ENCODE measurements at places on chromosomes 12 and 14. TPM values are rescaled to one million over a fixed set of nuclear protein-coding genes. Genes with fewer than 3 reads are reported as not detected.
A peak's percentile ranks its signal among the peaks of the same experiment; 100 is the strongest.

DNA sequence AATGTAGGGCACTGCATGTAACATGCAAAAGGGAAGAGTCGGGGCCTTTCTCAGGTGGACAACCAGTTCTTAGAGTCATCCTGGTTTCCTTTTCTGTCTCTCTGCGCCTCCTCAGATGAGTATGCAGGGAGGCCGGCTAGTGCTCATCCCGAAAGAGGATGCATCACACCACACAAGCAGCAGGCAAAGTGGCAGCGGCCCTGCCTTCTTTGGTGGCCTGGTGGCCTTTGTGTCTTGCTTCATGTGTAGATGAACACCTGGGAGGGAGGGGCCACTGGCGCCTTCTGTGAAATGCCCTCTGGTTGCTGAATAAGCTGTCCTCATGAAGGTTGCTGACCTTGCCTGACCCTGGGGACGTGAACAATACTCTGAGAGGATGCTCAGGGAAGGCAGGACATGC, 18.0 kb downstream of the SLC24A4 start:
- no peak overlapping the region for H3K4me3 ChIP-seq
- no peak for DNase-seq
- no peak overlapping the region for H3K27ac ChIP-seq
- no peaks in the 10 kb centered on the region for H3K4me1 ChIP-seq
- H3K36me3 ChIP-seq = no peaks in the 10 kb centered on the region
- no peaks in the 10 kb centered on the region for H3K27me3 ChIP-seq

GRCh38 chr12:103558879-103559278, 28.2 kb upstream of the STAB2 start:
- no peak overlapping the region for H3K27ac ChIP-seq
- no peak for DNase-seq
- H3K36me3 ChIP-seq = no peaks in the 10 kb centered on the region
- H3K27me3 ChIP-seq = no peaks in the 10 kb centered on the region

DNA sequence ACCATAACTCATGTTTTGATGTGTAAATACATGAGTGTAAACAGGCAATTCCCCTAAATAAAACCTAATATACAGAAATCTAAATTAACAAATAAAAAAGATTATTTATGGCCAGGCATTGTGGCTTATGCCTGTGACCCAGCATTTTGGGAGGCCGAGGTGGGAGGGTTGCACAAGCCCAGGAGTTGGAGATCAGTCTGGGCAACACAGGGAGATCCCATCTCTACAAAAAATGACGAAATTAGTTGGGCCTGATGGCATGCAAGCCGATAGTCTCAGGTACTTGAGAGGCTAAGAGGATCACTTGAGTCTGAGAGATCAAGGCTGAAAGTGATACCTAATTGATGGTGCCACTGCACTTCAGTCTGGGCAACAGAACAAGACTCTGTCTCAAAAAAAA, 48.7 kb downstream of the BCAT1 start:
- no peaks in the 10 kb centered on the region for H3K36me3 ChIP-seq
- peaks cover 16% of the 10 kb centered on the region for H3K27me3 ChIP-seq
- H3K4me3 ChIP-seq = no peak overlapping the region
- no peak overlapping the region for H3K27ac ChIP-seq
- H3K4me1 ChIP-seq = no peaks in the 10 kb centered on the region

DNA sequence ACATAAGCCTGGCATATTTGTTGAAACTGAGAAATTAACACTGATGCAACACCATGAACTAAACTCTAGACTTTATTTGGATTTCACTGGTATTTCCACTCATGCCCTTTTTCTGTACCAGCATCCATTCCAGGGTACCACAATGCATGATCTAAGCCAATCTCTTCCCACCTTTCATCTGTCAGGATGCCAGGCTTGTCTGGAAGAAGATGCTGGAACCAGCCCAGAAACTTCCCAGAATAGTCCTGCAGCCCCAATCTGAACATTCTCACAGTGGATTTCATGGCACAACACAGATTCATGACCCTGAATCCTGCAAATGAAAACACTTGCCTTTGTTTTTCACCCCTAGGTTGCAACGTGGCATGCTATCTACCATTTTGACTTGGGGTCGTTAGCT, 189.3 kb upstream of the LHX5 start:
- no peak overlapping the region for H3K4me3 ChIP-seq
- H3K4me1 ChIP-seq = no peaks in the 10 kb centered on the region
- no peak overlapping the region for H3K27ac ChIP-seq
- peaks cover 7% of the 10 kb centered on the region for H3K27me3 ChIP-seq
- DNase-seq = no peak

GRCh38 chr12:11728154-11728755, 78.8 kb downstream of the ETV6 start:
- no peak for DNase-seq
- no peaks in the 10 kb centered on the region for H3K36me3 ChIP-seq
- no peak overlapping the region for H3K4me3 ChIP-seq
- peak overlapping the region; percentile 70 for H3K27ac ChIP-seq

DNA sequence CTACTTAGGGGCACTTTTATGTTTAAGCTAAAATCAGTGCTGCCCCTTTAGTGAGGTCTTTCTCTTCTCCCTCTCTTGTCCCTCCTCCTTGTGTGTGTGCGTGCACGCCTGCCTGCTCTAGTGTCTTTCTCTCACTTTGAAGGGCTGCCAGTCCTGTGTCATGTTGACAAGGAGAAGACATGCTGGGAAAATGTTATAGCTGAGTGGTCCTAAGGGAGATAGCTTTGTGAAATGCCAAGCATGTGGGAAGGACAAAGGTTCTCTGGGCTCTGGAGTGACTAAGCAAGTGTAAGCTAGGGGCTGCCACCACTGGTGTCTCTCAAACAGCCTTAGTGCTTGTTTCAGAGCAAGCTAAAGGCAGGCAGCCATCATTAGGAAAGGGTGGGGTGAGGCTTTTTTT, 108.4 kb downstream of the EMP1 start:
- no peaks in the 10 kb centered on the region for H3K4me1 ChIP-seq
- no peak overlapping the region for H3K4me3 ChIP-seq
- no peaks in the 10 kb centered on the region for H3K27me3 ChIP-seq

GRCh38 chr14:20553024-20553423, 7.8 kb downstream of the RNASE9 start:
- H3K36me3 ChIP-seq = no peaks in the 10 kb centered on the region
- no peak overlapping the region for H3K27ac ChIP-seq
- no peaks in the 10 kb centered on the region for H3K4me1 ChIP-seq
- DNase-seq = no peak

Gene TAS2R7
- total RNA-seq = not detected

Gene SLC24A4
- 0.99 TPM for total RNA-seq

Gene BCL7A
- total RNA-seq = 6.9 TPM

Gene ATP2B1
- 38.2 TPM for total RNA-seq

Gene CCNT1
- total RNA-seq = 22.4 TPM
